ENCODE measurements at places on chromosomes 5 and 9.
A peak's percentile ranks its signal among the peaks of the same experiment; 100 is the strongest.

DNA sequence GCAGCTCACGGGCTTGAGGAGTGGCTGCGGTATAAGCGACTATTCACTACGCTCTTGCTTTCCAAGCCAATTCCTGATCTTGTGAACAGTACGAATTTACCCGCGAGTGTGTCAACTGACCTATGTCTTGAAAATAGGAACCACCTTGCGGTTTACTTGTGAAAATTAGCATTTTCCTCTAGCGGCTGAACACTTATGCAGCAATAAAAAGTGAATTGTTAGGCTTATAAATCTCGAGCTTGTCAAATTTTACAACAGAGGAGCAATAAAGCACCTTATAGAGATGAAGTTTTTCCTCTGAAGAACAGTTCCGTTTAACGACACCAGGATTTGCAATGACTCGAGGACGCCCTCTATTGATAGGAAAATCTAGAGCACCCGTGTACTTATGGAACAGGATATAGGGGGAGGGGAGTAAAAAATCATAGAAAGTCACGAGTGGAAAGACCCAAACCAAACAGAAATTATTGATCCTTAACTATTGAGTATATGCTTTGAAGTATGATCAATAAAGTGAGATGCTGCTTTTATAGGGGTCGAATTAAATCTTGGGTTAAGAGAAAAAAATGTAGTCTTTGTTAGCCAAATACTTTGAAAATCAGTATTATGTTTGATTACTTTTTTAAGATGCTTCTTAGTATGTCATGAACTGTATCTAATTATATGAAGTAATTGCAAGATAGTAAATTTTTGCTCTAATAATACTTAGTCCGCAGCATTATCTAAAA, 1.9 kb upstream of the RGMB start:
- DNase-seq: no peak

GRCh38 chr5:141155540-141156374, 5.9 kb downstream of the PCDHB6 start:
- no peak for DNase-seq

GRCh38 chr9:134863941-134864820, 16.4 kb upstream of the FCN2 start:
- DNase-seq: peak; percentile 84

DNA sequence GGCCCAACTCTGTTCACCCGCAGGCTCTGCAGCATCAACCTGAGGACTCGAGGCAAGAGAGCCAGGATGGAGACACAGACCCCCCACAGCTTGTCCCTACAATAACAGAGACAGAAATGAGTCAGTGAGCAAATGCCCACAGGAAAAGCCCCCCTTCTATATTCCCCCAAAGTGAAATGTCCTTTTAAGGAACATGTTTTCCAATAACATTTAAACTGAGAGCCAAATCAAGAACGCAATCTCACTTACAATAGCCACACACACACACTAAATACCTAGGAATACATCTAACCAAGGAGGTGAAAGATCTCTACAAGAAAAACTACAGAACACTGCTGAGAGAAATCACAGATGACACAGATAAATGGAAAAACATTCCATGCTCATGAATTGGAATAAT, 49.0 kb downstream of the TEX10 start:
- no peak for DNase-seq

DNA sequence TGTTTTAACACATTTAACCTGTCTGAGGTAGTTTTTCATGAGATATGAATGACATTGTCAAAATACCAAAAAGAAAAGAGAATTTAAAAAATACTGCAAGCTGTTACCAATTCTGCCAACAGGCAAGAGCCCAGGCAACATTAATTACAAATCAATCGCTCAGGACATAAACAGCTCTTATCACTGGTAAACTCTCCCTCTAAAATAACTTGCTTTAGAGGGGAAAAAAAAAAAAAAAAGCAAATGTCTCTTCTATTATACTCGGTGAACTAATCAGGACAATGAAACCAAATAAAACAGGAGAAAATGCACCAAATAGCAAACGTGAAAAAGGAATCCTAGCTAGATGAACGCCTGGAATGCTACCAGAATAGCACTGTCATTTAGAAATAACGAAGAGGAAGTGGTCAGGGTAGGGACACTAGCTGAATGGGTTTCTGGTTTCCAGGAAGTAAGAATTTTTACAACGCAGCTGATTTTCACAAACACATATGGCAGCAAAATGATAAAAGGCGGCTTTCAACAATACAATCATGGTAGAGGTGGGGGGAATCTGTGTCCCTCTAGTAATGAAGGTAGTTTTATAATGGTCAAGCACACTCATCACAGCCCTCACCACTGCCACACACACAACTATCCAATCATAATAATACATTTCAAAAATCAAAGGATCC, 94.9 kb downstream of the DENND1A start:
- no peak for DNase-seq

- DNase-seq: no peak
Measured at GRCh38 chr5:1814183-1815020, 13.2 kb downstream of the NDUFS6 start.

- DNase-seq: no peak
Measured at GRCh38 chr5:12865529-12865928, 961.3 kb upstream of the CTNND2 start.

- no peak for DNase-seq
Measured at GRCh38 chr9:71824257-71824656, 55.9 kb upstream of the CEMIP2 start.

GRCh38 chr9:96447406-96447805, 2.6 kb upstream of the HABP4 start:
- DNase-seq: no peak

GRCh38 chr5:152170350-152170749, 234.7 kb downstream of the NMUR2 start:
- DNase-seq: peak; percentile 75

DNA sequence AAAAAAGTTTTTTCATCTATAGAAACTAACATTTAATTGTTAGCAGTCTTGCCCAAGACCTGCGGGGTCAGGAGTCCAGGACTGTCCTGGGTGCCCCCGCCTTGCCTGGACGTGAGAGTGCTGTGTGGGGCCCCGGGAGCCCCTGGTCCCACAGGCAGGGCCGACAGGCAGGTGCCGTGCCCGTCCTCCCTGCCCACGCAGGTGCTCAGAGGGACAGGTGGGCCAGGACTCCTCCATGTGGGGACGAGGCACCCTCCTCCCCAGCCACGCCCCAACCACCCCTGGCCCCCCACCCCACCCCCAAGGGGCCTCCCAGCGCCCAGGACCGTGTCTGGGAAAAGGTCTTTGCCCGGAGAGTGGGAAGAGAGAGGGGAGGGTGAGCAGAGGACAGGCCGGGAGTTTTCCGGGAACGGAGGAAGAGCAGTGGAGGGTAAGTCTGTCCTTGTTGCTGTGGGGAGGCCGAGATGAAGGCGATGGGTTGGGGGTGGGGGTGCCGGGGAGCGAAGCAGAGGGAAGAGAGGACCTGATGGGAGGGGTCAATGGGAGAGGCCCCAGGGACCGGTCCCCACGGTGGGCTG, 2.7 kb upstream of the LCN12 start:
- DNase-seq: no peak

DNA sequence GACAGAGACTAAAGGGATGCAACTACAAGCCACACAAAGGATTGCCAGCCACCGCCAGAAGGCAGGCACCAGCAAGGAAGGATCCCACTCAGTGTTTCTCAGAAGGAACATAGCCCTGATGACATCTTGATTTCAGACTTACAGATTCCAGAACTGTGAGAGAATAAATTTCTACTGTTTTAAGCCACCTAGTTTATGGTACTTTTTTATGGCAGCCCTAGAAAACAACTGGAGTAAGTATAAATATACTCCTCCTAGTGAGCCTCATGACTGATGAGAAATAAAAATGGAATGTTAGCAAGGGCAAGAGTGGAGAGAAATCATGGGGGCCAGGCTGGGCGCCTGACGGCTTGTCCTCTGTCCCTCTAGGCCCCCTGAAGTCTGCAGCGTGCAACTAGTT, 307.3 kb downstream of the PIK3R1 start:
- no peak for DNase-seq

DNA sequence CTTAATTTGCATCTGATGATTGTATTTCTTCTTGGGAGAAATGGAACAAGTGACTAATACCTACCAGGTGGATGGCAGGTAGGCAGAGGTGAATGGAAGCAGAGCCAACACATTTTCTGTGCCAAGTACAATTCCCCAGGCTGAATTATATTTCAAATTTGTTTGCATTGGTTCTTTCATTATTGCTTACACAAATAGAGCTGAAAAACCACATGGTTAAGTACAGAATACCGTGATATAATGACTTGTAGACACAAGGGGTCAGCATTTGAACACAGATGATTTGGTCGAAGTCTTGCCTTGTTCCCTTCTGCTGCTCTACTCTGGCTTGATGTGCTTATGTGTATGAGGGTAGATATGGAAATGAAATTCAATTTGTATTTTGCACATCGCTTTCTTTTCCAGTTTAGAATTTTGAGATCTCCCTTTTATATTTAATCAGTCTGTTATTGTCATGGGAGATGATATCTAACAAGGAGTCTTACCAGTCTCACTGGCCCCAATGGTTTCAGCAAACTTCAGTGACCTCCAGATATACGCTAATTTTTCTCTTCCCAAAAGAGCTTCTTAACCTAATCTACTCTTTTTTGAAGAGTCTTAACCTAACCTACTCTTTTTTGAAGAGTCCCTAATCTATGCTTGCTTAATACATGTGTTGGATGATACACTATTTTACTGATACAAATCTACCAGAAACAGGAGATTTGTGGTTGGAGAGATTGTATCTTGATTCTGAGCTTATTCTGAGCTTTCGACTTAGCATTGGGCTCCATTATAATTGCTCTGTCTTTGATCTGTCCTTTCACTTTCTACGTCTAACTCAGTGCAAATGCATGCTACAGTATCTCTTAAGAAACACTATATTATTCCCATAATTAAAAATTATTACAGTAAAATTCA, 88.1 kb downstream of the PCSK1 start:
- DNase-seq: no peak

GRCh38 chr5:143714629-143715028, 97.3 kb upstream of the HMHB1 start:
- no peak for DNase-seq

GRCh38 chr9:110217656-110218099, 9.7 kb upstream of the C9orf152 start:
- DNase-seq: no peak

- DNase-seq: no peak
Measured at GRCh38 chr5:61949679-61950435, 356.1 kb upstream of the KIF2A start.

DNA sequence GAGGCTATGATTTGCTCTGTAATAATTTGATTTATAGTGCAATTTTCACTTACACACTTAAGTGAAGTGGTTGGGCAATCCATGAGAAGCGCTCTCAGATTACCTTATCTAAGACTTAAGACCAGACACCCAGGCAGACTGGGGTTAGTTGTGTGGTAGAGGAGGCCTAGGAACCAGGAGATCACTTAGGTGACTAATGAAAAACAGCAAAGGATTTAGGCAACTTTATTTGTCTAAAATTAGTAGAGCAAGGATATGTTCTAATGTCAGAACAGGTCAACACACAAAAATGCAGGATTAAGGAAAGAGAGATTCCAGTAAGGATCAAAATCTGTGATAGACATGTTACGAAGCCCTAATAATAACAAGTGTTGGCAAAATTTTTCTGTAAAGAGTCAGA, 913.8 kb downstream of the TLE1 start:
- DNase-seq: no peak

DNA sequence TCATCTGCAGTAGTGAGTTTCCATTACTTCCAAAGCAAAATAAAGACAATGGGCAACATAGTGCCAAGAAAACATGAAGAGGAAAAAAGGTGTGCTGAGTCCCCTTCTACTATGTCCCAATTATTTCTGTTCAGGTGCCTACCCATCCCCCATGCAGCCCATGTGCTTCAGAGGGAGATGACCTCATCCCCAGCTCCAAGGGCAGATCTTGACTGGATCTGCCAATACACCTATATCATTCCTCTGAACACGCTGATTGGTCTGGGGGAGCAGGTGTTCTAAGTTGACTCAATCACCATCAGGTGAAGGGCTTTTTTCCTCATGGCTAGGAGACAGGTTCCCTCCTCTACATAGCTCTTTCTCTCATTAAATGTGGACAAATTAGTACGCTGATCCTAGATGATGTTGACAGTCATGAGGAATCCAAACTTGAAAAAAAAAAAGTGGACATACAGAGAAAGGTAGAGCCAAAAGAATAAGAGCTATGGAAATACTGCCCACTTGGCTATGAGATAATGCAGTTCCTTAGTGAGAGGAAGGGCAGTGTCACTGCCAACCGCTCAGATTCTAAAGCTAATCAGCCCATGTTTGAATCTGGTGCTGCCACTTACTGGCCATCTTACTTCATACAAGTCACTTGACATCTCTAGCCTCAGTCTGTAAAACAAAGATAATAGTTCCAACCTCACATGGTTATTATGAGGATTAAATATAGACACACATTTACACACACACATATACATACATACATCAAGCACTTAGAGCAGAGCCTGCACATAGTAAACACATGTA, 23.1 kb downstream of the PRELID2 start:
- DNase-seq: peak; percentile 28

DNA sequence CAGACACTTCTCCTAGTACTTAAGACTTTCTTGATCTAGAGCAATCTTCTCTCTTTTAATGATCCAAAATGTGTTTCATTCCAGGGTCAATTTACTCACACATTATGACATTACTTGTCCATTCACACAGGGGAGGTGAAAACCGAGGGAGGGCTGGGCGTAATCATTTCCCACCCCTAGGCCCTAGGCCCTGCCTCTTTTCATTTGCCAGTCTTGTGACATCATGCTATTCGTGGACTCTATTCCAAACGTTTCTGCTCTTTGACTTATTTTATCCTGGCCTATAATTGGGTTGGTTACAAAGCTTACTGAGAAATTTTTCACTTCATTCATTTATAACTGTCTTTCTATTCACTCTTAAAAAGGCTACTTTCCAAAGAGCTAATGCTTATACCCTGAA, 2.4 kb downstream of the DCAF12 start:
- DNase-seq: no peak

- no peak for DNase-seq
Measured at GRCh38 chr9:76567086-76567485, 108.1 kb downstream of the GCNT1 start.

DNA sequence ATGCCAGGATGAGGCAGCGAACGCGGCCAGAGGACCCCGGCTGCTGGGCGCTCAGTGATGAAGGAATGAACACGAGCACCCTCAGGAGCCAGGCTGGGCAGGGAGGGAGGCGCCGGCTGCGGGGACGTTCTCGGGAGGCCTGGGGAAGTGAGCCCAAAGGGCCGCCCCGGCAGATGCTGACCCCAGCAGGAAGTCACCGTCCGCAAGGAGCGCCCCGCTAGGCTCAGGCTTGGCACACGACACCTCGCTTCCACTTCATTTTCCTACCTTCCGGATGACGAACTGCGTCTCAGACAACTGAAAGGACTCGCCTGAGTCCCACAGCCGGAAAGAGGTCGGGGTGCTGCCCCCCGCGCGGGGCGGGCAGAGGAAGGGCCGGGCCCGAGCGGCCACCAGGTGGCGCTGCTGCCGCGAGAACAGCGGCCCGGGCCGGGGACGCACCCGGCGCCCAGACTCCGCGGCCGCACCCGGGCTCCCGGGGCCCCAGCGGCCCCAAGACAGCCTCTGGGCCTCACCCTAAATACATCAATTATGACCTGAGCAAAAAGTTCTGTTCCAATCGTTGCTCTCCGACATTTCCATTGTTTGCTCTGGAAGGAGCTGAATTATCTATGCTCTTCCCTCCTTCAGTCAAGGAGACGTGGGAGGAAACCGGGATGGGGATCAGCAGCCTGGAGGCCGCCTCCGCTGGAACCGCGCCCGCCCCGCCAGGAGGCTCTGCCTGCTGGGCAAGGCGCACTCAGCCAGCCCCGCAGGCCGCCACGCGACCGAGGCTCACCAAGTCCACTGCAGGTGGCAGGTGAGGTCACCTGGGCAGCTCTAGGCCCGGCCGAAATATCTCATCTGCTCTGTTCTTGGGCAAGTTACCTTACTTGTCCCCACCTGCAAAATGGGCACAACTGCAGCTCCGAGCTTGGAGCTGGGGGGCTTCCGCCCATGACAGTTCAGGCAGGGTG, 107.0 kb downstream of the ZNF354C start:
- DNase-seq: peak; percentile 74
